ENCODE measurements at places on chromosomes 2 and 18. TPM values are rescaled to one million over a fixed set of nuclear protein-coding genes. Genes with fewer than 3 reads are reported as not detected.

DNA sequence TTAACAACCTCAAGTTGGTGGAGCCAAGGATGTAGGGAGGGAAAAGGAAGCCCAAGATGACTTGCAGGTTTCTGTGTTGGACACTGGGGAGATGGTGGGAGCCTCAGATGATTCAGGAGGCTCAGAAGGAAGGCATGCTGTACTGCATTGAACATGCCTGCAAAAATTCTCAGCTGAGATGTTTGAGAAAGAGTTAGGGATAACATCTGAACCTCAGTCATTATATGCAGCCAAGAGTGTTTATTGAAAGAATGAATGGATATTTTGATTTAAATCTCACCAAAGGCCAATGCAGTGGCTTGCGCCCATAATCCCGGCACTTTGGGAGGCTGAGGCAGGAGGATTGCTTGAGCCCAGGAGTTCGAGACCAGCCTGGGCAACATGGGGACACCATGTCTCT lies 243.0 kb downstream of the MYCN start:
- H3K27me3 ChIP-seq: no peaks in the 10 kb centered on the region
- H3K4me3 ChIP-seq: no peak overlapping the region
- H3K4me1 ChIP-seq: peaks cover 21% of the 10 kb centered on the region
- no peak for DNase-seq
- H3K27ac ChIP-seq: no peak overlapping the region

DNA sequence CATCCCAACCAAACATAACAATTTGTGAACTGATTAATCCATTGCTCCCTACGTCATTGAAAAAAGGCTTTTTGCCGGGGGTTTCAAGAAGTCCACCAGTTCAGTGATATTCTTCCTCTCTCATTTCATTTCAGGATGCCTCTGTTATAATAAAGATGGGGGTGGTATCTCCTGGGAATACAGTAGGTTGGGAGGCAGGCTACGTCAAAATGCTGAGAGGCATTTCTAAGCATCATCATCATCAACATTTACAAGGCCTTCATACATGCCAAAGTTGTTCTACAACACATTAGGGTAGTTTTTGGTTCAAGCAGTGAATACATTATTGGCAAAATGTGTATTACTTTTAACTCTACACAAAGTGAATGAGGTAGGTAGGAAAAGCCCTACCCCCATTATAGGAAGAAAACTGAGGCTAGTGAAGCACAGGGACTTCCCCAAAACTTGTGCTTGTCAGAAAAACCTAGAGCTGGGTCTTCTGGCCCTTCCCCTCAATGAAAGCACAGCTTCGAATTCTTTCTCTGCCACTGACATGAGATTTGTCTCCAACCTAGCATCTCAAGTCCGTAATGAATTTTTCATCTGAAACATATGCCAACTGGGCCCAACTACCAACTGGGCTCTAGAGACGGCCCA lies 11.3 kb downstream of the OSR1 start:
- no peak overlapping the region for H3K27ac ChIP-seq
- peaks cover 39% of the 10 kb centered on the region for H3K27me3 ChIP-seq
- no peak for DNase-seq
- H3K4me3 ChIP-seq: peak overlapping the region; percentile 82
- H3K4me1 ChIP-seq: peaks cover 17% of the 10 kb centered on the region

GRCh38 chr18:75238100-75238499 lies 27.5 kb downstream of the TSHZ1 start:
- DNase-seq: no peak
- no peak overlapping the region for H3K4me3 ChIP-seq
- H3K4me1 ChIP-seq: no peaks in the 10 kb centered on the region

DNA sequence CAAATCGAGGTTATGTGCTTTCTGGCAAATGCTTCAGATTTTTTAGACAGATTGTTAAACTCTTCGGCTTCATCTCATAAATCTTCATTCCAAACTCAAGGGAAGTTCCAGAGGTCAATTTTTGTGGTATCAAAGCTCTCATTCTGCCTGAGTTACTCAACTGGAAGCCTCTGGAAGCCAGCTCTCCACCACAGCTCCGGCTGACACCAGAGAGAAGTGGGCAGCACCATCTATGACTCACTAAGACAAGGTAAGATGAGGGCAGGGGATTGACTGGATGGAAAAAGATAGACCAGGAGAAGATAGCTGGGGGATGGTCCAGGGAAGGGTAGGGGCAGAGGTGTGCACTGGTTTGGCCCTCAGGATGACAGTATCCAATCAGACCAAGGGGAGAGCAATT lies 137.3 kb upstream of the HNRNPA3 start:
- no peak overlapping the region for H3K27ac ChIP-seq
- DNase-seq: no peak
- H3K36me3 ChIP-seq: no peaks in the 10 kb centered on the region
- H3K4me3 ChIP-seq: no peak overlapping the region
- H3K27me3 ChIP-seq: no peaks in the 10 kb centered on the region

- H3K27me3 ChIP-seq: no peaks in the 10 kb centered on the region
- H3K36me3 ChIP-seq: no peaks in the 10 kb centered on the region
- H3K4me3 ChIP-seq: no peak overlapping the region
- no peak for DNase-seq
Measured at GRCh38 chr2:60964651-60965498, 52.6 kb upstream of the PEX13 start.

Gene TMEM17
- total RNA-seq: 2.4 TPM

GRCh38 chr2:49004036-49004626 lies 150.2 kb downstream of the FSHR start:
- DNase-seq: no peak
- H3K4me3 ChIP-seq: no peak overlapping the region
- H3K27ac ChIP-seq: no peak overlapping the region
- H3K36me3 ChIP-seq: no peaks in the 10 kb centered on the region
- no peaks in the 10 kb centered on the region for H3K4me1 ChIP-seq
- H3K27me3 ChIP-seq: no peaks in the 10 kb centered on the region

DNA sequence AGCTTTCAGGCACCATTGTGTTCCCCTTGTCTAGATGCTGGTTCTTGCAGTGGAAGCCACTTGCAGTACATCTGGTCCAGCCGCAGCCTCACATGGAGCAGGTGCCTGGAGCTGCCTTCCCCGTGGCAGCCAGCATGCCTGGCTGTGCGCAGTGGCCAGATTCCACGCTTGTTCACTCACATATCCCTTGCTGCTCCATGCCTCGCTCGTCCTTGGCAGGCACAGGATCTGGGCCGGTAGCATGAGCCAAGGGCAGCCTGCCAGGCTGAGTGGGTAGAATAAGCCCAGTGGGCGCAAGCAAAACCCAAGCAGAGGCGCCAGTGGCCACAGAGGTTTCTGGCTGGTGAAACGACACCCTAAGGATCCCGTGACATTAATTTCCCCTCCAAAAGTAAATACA lies 20.6 kb downstream of the TMX3 start:
- no peak overlapping the region for H3K27ac ChIP-seq
- H3K27me3 ChIP-seq: no peaks in the 10 kb centered on the region
- H3K4me3 ChIP-seq: no peak overlapping the region
- no peak for DNase-seq

GRCh38 chr18:49752095-49752457 lies 61.3 kb downstream of the ACAA2 start:
- no peak for DNase-seq
- H3K27ac ChIP-seq: no peak overlapping the region
- no peak overlapping the region for H3K4me3 ChIP-seq

Gene RESP18
- not detected for total RNA-seq

DNA sequence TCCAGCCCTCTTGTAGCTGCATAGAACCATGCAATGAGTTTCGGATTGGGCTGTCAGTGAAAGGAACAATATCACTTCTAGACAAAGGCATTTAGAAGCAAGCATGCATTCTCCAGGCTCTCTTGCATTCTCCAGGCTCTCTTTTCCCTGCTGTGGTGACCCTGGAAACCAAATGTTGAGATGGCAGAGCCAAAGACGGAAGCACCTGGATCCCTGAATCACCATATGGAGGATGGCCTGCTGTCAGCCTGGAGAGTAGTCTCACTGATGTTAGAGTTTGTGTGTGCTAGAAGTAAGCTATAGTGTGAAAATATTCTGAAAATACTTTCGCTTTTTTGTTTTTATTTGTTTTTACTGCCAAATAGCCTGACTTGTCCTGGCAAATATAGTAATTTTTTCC lies 203.9 kb downstream of the C1D start:
- H3K27me3 ChIP-seq: no peaks in the 10 kb centered on the region
- no peaks in the 10 kb centered on the region for H3K36me3 ChIP-seq
- no peak overlapping the region for H3K27ac ChIP-seq

GRCh38 chr2:29921560-29921915 lies at the start of gene ALK:
Gene ALK, minus strand, starts transcription at chr2:29921586. Its CDS starts 927 bp downstream, at chr2:29920659.
- H3K4me1 ChIP-seq: peaks cover 9% of the 10 kb centered on the region
- no peak within 1 kb of the TSS for H3K27ac ChIP-seq
- peak within 1 kb of the TSS; percentile 67 for H3K4me3 ChIP-seq
- peaks cover 86% of the 10 kb centered on the region for H3K27me3 ChIP-seq
- H3K36me3 ChIP-seq: no peaks in the 10 kb centered on the region

- H3K36me3 ChIP-seq: no peaks in the 10 kb centered on the region
- peaks cover 16% of the 10 kb centered on the region for H3K4me1 ChIP-seq
- H3K27ac ChIP-seq: no peak within 1 kb of the TSS
Measured at GRCh38 chr18:69400253-69400975, at the start of gene DOK6. Gene DOK6, plus strand, starts transcription at chr18:69400888.

GRCh38 chr2:121037480-121037879 lies 247.5 kb downstream of the TFCP2L1 start:
- no peak overlapping the region for H3K4me3 ChIP-seq
- H3K27ac ChIP-seq: no peak overlapping the region
- no peaks in the 10 kb centered on the region for H3K36me3 ChIP-seq

Measured in neural progenitor cell (in vitro differentiated cells).